ENCODE measurements at places on chromosomes 7 and 10.
A peak's percentile ranks its signal among the peaks of the same experiment; 100 is the strongest.

DNA sequence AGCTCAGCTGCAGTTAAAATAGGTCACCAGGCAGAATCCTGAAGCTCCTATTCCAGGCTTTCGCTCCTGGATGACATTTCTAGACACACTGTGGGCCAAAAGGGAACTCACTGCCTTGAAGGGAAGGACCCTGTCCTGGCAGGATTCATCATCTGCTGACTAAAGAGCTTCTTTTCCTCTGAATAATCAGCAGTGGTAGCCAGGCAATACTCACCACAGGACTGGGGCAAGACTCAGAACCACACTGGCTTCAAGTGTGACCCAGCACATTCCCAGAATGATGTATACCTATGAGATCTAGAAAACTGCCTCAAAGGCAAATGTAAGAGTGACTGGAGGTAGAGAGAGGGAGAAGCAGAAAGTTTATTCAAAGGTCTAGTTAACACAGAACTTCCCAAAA, 29.5 kb upstream of the EBF3 start:
- DNase-seq, result peak; percentile 68

DNA sequence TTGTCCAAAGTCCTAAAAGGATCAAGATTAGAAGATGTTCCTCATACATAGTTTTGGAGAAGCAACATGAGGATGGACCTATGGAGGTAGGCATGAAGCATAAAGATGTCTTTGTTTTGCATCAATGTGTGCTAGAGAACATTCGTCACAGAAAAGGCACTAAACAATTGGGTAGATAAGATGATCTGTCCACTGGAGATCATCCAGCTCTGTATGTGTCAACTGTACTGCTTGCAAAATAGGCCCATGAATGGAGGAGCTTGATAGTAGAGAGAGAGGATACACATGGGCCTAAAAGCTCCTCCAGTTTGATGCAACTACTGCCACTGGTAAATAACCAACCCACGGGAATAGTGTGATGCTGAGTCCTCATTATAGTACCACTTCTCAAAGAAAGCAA, 286.4 kb upstream of the HGF start:
- no peak for DNase-seq

GRCh38 chr10:71970331-71970730, 6.1 kb downstream of the CHST3 start:
- DNase-seq, result peak; percentile 32

- DNase-seq, result no peak
These were observed 1047.1 kb downstream of the NRG3 start for GRCh38 chr10:82922046-82922445.

DNA sequence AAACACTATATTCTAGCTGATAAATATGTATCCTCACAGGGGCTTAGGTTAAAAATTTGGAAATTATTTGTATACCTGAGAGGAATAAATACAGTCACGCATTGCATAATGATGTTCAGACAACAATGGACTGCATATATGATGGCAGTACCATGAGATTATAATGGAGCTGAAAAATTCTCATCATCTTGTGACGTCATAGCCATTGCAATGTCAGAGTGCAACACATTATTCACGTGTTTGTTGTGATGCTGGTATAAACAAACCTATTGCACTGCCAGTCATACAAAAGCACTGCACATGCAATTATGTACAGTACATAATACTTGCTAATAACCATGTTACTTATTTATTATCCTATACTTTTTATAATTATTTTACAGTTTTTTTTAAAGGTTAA, 31.4 kb downstream of the STEAP1B start:
- DNase-seq, result no peak

DNA sequence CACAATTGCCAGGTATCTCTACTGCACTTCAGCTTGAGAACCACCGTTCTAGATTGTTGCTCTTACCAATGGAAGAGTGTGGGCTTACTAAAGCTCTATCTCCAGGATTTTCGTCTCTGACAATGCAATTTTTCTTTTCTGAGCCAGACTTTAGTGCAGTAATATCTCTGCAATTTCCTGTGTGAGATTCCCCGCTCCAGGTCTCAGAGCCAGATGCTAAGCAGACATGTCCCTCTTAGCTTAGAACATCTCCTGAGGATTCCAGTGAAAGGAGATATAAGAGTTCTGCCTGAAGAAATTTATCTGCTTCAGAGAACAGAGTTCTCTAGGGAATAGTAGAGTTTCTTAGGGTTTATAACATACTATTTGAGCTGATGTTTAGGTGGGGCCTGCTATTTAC, 82.0 kb downstream of the SND1 start:
- DNase-seq, result peak; percentile 28

DNA sequence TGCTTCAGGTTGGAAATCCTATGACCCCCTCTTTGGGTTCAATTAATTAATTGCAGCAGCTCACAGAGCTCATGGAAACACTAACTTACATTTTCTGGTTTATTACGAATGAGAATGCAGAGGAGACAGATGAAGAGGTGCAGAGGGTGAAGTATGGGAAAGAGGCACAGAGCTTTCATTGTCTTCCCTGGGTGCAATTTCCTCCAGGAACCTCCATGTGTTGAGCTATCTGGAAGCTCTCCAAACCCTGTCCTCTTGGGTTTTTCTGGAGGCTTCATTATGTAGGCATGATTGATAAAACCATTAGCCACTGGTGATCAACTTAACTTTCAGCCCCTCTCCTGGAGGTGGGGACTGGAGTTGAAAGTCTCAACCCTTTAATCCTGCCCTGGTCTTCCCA, 133.0 kb upstream of the AUTS2 start:
- no peak for DNase-seq

DNA sequence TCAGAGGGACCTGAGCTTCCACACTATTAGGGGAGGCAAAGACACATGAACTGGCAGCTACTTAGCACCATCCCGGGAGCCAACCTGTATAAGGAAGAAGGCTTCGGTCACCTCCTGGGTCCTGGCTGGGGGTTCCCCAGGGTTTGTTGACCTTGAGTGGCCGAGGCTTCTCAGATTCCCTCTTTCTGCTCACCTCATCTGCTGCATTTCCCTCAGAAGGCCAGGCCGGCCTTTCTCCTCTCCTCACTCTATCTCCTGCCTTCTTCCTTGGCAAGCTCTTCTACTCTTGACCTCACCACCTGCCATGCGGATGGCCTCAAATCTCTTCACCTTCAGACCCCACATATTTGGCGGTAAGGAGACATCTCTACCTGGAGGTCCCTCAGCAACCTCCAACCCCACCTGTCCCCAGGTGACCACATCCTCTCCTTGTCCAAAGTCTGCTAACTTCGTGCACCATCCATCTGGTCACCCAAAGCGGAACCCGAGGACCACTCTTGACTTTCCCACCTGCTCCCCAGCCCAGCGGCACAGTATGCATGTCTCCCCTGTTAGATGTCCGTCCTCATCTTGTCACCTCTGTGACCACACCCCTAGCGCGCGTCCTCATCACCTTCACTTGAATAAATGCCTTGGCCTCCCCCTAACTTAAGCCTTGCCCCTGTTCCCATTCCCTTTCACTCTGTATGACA, 133.8 kb upstream of the UNC5B start:
- no peak for DNase-seq

DNA sequence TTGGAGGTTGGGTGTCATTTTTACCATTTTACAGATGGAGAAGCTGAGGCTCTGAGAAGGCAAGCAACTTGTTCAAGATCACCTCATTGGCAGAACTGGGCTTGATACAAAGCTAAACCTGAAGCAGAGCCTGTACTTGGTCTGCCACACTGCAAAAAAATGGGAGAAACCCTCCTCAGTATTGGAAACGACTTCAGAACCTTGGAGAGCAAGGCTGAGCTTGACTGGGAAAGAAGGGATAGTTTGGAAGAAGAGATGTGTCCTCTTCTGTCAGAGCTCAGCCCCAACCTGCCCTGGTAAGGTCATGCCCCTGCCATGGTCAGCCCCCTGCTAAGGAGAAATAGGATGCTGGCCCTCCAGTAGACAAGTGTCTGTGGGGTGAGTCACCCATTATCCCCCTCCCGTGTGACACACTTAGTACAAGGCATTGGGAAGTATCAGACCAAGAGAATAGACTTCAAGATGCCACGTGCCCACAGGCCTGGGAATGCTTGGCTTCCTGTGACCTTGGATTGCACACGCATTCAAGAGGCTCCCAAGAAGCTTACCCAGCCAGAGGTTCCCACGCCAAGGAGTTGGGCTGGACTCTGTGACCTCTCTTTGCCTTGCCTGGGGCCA, 56.2 kb upstream of the SMNDC1 start:
- peak; percentile 50 for DNase-seq

- peak; percentile 99 for DNase-seq
These were observed 12.4 kb upstream of the ARHGAP12 start for GRCh38 chr10:31940839-31941653.

- DNase-seq, result no peak
These were observed 35.3 kb downstream of the CAPZA2 start for GRCh38 chr7:116897661-116898060.

- peak; percentile 77 for DNase-seq
These were observed 49.4 kb downstream of the HK1 start for GRCh38 chr10:69327463-69328379.

DNA sequence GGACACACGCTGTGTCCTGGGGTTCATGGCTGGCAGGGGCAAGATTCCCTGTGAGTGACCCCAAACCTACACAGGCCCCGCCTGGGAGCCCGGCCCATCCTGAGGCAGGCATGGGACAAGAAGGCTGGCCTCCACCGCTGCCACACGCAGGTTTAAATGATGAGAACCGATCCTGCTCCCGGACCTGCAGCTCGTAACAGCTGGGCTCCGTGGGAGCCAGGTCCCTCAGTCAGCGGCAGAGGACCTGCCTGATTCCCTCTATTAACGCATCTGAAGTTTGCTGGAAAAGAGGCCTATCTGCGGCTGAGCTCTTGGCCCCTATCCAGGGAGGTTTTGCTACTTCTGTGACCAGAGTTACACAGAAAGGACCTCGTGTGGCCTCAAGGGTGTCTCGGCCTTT, 112.3 kb downstream of the VIPR2 start:
- no peak for DNase-seq

DNA sequence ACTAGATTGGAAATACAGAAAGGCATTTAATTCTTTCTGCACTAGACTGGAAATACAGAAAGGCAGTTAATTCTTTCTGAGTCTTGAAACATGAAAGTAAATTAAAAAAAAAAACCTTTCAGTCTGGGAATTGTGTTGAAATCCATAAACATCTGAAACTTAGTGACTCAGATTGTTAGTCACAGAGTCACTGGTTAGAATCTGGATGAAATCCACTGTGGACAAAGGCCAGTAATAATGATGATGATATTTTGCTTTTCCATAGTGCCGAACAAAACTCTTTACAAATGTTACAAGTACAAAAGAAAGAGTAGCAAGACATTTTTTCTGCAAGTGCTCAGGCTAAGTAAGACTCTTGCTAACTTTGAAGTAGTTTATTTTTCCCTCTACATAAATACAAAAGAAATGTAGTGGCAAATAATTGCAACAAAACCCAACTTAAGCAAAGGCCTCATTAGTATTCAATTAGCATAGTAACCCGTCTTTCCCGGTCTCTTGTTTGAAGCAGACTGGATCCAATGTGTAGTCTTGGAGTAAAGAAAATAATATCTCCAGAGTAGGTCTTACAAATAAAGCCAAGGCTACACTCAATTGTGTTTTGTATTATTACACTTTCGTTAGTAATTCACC, 5.8 kb upstream of the PRTFDC1 start:
- DNase-seq, result peak; percentile 92

- no peak for DNase-seq
These were observed 215.8 kb downstream of the PHTF2 start for GRCh38 chr7:78014401-78014800.

GRCh38 chr10:80684259-80684658, 146.6 kb downstream of the SH2D4B start:
- DNase-seq, result peak; percentile 42

DNA sequence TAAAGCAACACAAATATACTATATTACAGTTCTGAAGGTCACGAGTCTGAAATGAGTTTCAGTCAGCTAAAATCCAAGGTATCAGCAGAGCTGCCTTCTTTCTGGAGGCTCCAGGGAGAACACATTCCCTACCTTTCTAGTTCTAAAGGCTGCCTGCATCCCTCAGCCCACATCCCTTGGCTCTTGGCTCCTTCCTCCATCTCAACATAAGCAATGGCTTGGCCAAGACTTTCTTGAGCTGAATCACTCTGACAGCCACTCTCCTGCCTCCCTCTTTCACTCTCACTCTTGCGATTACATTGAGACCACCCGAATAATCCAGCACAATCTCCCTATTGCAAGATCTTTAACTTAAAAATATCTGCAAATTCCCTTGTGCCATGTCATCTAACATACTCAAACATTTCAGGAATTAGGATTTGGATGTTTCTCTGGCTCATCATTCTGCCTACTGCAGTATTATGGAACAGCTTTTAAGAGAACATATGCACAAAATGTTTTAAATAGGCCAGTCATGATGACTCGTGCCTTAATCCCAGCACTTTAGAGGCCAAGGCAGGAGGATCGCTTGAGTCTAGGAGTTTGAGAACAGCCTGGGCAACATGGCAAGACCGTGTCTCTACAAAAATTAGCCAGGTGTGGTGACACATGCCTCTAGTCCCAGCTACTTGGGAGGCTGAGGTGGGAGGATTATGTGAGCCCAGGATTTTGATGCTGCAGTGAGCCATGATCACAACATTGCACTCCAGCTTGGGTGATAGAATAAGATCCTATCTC, 144.2 kb upstream of the VSTM2A start:
- no peak for DNase-seq

GRCh38 chr10:21732067-21732772, 198.2 kb downstream of the MLLT10 start:
- peak; percentile 78 for DNase-seq

DNA sequence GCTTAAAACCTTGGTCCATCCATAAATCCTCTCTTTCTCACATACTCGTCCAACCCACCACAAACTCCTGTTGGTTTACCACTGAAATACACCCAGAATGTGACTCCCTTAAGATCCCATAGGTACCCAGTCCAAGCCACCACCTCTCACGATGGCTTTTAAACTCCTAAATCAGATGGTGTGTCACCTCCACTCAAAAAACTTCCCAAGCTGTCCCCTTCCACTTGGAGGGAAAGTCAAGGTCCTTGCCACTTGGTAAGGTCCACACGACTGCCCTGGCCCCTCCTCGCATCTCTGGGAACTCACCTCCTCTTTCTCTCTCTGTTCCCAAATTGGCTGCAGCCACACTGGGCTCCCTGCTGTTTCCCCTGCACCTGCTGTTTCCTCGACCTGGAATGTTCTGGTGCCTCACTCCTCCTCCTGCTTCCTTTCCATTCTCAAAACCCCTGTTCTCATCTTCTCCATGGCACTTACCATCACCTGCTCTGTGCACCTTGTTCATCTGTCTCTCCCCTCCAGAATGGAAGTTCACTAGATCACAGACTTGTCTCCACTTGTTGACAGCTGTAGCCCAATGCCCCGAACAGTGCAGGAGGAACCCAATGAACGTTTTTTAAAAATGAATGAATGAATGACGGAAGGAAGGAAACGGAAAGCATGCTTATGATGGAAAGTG, 23.0 kb downstream of the ZFAND2A start:
- DNase-seq, result no peak
